ENCODE measurements at places on chromosomes 5 and 9.

DNA sequence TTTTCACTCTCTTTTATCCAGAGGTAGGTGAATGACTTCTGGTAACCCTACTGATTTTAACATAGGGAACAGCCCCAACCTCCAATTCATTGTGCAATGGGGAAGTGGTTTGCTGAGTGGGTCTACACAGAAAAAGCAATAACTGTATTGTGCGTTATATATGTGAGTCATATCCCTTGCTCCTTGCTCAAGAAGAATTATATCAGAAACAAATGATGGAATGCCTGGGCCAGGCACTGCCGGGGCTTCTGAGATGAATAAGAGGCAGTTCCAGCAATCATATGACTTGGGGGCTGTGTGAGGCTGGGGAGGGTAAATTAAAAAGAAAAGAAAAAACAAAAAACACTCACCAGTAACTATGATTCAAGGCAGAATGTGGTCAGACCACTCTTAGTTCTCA lies 79.2 kb upstream of the ABCA1 start:
- DNase-seq, result no peak

DNA sequence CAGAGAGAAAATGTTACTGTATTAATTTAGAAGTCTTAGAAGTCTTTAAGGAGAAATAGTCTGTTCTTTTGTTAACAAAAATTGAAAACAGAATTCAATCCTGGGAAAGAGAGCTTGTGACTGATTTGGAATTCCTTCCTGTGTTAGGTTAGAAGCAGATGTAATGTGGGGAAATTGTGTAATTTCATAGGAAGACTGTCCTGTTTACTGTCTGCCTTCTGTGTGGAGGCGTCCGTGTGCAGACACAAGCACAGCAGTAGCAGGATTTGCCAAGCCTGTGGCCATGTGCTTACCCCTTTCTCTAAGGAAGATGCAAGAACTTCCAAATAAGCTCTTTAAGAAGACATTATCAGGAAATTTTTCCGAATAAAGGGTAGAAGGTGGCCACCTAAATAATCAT lies 36.7 kb upstream of the F2R start:
- DNase-seq, result no peak

DNA sequence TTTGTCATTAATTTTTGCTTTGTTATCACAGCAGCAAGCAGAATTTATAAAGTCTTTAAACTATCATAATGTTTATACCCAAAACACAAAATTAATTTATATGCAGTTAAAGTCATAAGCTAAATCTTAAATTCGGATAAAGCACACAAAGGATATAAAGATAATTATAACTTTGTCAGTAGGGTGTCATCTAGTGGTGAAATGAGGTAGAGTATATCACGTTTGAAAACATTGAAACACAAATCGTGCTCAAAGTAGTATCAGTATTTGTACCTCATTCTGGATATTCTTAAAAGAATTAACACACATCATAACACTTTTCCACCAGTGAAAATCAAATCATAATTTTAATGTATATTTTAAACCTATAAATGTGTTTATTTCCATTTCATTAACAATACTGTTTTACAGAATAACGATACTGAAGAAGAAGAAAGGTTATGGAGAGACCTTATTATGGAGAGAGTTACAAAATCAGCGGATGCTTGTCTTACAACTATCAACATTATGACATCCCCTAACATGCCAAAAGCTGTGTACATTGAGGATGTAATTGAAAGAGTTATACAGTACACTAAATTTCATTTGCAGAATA lies 129.5 kb downstream of the NIPBL start:
- DNase-seq, result no peak

DNA sequence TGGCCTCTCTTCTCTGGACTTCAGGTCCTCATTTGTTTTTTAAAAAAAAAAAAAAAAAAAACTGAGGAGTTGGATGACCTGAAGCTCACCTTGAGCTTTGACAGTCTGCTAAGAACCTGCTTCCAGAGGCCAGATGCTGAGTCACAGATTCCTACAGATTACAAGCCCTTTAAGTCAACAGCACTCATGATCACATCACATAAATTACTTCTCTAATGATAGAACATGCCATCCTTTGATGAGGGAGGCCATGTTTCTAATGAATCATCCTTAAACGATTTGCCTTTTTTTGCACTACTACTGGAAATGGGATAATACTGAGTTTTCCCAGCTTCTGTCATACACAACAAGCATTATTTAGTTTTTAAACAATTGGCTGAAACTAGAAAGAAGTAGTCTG lies 34.2 kb upstream of the MYOT start:
- DNase-seq, result no peak

- no peak for DNase-seq
Measured at GRCh38 chr5:136113606-136114005, 19.0 kb upstream of the SMAD5 start.

DNA sequence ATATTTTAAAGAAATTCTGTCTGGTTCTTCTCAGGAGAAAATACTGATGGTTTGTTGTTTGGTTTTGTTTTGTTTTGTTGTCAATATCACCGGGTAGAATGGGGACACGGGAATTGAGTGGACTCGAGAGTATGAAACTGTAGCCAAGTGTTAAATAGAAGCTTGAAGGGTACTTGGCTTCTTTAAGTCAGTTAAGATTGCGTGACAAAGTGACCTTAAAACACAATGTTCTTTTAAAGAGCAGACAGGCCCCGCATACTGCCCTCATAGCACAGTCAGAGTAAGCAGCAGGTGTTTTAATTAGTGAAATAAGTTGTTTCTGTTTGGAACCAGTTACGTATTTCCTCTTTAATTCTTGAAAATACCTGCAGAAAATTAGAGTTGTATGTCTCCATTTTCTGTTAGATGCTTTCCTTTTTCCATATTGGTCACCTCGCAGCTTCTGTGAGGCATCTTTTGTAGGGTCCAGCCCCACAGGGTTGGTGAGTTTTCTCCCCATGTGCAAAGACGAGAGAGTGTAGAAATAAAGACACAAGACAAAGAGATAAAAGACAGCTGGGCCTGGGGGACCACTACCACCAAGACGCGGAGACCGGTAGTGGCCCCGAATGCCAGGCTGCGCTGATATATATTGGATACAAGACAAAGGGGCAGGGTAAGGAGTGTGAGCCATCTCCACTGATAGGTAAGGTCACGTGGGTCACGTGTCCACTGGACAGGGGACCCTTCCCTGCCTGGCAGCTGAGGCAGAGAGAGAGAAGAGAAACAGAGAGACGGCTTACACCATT lies 9.6 kb downstream of the TRIP13 start:
- DNase-seq, result no peak

GRCh38 chr9:16870596-16871335 lies at the start of gene BNC2:
TSS of gene BNC2 (minus strand) at chr9:16870670. CDS start at chr9:16870648, 22 bp downstream.
- DNase-seq, result no peak

GRCh38 chr5:39199335-39199734 lies 20.0 kb downstream of the FYB1 start:
- no peak for DNase-seq

- no peak for DNase-seq
Measured at GRCh38 chr9:16090907-16091629, 538.2 kb downstream of the CCDC171 start.

DNA sequence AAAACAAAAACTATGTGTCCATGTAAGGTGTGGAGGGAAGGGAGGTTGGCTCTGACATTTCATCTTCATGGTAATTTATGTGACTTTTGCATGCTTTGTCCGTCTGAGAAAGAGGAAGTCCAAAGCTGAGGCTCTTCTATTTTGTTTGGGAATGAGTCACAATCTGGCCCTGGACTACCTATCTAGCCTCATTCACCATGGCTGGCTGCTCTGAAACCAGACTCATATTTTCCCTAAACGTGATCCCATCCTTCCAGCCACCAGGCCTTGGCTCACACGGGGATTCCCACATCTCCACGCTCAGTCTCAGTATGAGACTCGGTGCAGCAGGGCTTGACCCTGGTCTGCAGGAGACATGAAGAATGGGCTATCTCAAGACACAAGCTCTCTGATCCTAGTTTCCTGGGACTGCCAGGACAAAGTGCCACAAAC lies 672.8 kb downstream of the ACTL7B start:
- no peak for DNase-seq

DNA sequence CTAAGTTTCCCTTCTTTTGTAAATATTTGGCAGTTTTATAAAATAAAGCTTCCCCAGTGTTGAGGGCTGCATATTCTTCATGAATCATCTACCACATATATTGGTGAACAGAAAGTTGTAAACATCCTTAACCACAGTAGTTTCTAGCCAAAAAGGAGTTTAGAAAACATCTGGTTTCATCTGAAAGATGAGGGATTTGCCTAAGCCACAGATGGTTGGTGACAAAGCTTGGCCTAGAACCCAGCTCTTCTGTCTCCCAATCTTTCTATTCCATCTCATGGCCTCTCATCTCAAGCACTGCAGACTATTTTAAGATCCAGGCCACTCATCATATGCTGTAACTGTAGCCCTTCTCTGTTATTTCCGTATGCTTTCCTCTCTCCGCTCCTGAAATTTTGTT lies 232.3 kb upstream of the TRPM3 start:
- no peak for DNase-seq

GRCh38 chr5:151855701-151856100 lies 69.0 kb downstream of the GLRA1 start:
- no peak for DNase-seq

DNA sequence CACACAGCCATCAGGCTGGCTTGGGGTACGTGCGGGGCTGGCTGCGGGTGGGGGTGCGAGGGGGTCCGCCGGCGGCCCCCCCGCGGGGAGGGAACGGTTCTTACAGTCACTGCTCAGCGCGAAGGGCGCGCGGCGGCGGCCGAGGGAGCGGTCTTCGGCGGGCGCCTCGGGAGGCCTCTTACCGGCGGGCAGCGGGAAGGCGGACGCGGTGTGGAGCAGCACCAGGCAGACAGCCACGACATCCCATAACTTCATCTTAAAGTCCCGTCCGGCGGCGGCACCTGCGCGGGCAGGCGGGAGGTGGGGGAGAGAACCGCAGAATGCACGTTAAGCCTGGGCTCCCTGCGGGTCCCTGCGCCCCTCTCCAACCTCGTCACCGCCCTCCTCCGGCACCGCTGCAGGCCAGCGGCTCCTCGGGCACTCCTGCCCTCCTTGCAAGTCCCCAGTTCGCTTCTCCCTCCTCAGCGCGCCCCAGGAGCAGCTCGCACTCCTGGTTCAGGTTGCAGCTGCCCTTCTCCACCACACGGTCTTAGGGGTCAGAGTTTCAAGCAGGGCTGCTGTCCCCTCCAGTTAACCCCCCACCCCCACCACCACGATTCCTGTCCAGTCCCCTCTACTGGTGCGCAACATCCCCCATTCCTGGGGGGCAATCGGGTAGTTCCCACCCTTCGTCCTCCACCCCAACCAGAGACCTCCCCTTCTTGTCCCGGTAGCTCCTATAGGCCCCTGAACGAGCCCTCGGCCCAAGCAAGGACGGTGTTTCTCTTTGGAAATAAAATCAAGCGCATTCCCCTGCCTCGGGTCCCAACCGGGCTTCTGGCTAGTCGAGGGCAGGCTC lies 5.1 kb downstream of the GDNF start:
- no peak for DNase-seq

DNA sequence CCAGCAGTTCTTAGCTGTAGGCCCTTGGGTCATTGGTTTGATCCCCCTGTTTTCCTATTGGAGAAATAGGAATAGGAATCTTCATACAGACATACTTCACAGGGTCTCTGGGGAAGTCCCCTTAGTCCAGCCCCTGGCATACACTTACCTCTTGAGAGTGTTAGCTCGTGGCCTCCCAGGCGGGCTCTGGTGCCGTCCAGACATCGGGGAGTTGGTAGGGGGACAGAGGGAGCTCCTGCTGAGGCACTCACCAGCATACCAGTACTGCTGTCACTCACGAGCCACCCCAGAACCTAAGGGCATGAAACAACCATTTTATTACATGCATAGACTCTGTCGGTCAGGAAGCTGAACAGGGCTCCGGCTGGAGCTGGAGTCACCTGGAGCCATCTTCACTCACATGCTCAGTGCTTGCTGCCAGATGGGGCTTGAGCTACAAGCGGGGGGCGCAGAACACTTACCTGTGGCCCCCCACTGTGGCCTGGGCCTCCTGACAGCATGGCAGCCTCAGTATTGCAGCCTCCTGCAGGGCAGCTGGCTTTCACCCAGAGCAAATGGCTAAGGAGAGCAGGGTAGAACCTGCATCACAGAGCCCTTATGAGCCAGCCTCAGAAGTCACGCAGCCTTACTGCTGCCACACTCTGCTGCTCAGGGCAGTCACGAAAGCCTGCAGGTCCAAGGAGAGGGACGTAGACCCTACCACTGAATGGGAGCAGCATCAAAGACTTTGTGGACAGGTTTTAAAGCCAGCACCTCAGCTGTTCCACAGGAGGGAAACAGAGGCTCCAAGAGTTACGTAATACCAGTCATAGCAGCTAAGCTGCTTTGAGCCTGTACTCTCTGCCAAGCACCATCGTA lies 58.3 kb upstream of the ANGPTL2 start:
- no peak for DNase-seq

DNA sequence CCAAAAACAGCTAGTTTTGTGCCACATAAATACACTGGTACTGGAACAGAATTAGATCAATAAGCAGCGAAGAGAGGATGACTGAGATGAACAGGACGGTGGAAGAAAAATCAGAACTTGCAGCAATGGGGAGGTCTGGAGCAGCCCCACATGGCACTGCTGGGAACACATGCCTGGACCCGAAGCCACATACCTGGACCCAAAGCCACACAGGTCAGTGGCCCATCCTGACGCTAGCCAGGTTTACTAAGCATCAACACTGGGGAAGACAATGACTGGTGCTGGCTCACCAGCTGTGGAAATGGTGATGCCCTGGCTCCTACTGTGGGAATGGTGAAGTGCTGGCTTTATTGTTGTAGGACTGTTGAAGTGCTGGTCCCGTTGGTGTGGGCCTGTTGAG lies 139.7 kb upstream of the IRX4 start:
- no peak for DNase-seq

- no peak for DNase-seq
Measured at GRCh38 chr5:1808439-1808838, 7.2 kb downstream of the NDUFS6 start.

- no peak for DNase-seq
Measured at GRCh38 chr5:96569770-96570169, 92.4 kb upstream of the CAST start.

- peak; percentile 26 for DNase-seq
Measured at GRCh38 chr9:33264003-33264472, 470 bp downstream of the BAG1 start.

GRCh38 chr5:94855543-94855942 lies 237.1 kb downstream of the SLF1 start:
- DNase-seq, result no peak
